CD8-positive, alpha-beta T cell (primary cell): ENCODE measurements at places on chromosomes 5 and 9.

DNA sequence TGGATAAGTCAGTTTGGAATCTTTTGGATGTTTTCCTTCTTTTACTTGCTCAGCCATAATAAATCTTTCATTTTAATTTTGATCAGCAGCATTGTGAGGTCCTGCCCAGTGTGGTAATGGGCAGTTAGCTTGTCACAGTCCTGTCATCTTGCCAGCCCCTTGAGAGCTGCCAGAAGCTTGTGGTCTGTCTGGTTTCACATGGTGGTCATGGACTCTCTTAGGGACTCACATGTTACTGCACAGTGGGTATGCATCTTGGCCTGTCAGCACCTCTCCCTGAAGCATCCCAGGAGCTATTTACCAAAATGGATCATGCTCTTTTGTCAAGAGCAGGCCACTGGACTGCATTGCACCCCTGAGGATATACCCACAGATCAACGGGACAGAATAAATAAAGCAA is 60.3 kb downstream of the DAPK1 start:
- no peak for DNase-seq

DNA sequence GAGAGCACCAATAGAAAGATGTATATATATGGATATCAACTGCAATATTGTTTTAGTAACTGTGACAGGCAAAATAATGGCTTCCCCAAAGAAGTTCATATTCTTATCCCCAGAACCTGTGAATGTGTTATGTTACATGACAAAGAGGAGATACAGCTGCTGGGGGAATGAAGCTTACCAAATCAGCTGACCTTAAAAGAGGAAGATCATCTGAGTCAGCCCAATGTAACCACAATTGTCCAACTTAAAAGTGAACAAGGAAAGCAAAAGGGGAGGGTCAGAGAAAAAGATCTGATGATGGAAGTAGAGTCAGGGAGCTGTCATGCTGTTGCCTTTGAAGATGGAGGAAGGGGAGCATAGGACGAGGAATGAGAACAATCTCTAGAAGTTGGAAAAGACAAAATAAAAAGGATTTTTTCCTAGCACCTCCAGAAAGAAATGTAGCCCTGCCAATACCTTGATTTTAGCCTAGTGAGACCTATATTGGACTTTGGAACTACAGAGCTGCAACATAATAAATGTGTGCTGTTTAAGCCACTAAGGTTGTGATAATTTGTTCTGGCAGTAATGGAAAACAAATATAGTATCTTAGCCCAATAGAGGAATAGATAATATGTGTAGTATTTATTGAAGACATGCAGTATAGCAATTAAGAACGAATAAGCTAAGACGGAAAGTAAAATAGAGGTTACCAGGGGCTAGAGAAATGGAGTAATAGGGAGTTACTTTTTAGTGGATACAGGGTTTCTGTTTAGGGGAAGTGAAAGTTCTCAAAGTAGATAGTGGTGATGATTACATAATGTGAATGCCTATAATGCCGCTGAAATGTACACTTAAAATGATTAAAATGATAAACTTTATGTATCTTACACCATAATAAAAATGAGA is 115.9 kb downstream of the PIK3R1 start:
- DNase-seq: peak; percentile 23

- no peak for DNase-seq
These were observed 17.5 kb downstream of the IL9 start for GRCh38 chr5:135878156-135878620.

DNA sequence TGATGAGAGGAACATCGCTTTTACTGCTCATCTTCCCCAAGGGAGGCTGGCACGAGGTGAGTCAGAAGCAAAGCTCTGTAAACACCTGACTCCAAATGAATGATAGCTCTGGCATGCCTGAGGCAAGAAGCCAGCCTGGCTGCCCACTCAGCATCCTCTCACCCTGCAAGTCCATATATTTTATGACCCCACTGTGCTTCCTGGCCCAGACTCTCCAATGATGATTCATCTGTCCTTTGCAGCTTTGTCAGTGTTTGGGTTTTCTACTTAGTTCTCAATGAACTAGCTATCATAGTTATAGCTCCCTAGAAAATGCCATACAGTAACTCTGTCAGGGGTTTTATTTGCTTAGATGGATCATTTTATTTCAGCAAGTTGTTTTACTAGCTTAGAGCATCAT is 52.1 kb upstream of the FSTL4 start:
- DNase-seq: no peak

GRCh38 chr9:95028853-95029219 is 288.7 kb downstream of the FANCC start:
- DNase-seq: no peak

DNA sequence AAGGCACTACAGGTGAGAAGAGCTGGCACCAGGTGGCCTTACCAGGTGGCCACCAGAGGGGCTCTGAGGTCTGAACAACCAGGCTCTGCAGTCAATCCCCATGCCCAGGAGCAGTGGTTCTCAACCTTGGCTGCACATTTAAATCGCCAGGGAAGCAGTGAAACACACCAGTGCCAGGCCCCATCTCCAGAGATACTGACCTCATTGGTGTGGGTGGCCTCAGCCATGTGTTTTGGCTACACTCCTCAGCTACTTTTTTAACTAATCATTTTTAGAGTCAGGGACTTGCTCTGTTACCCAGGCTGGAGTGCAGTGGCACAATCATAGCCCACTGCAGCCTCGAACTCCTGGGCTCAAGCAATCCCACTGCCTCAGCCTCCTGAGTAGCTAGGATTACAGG is 56.0 kb downstream of the GABBR2 start:
- DNase-seq: no peak

DNA sequence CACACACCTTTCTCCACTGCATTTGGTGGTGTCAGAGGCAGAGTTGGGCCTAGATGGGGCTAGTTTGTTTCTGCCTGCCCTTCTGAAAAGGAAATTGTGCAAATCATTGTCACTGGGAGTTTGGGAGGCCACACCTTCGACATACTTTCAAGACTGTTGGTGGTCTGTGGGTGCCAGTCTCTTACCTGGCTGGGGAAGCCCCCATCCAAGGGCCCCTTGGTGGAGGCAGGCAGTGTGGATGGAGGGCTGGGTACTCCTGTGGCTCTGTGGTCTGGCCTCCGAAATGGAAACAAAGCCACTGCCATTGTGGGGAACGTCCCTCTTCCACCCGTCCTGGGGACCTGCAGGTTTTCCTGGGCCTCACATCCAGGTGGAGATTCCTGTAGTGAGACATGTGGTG is 10.9 kb upstream of the PHYHD1 start:
- no peak for DNase-seq
